Stimulated activated naive CD4-positive, alpha-beta T cell (primary cell): ENCODE measurements at places on chromosomes 2 and 18.

GRCh38 chr2:223501641-223502040 lies 100.5 kb downstream of the SCG2 start:
- no peak for DNase-seq

GRCh38 chr2:241739651-241740050 lies 5.2 kb downstream of the D2HGDH start:
- no peak for DNase-seq

GRCh38 chr2:47272031-47272864 lies 117.1 kb upstream of the STPG4 start:
- DNase-seq = peak; percentile 48

DNA sequence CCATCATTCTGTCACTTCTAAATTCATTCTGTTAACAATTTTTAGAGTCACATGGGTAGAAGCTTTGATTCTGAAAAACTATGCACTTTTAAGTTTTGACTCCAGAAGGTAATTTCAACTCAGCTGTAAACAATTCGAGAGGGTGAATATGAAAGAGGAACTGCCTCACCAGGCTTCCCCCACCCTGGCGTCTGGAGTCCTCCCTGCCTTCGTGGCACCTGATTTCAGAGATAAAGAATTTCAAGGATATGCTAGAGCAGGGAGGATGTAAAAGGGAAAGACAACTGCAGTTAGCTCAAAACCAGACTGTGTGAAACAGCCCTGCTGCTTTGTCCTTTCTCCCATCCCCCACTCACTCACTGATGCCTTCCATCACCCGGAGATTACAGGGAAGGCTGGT lies 40.7 kb downstream of the ONECUT2 start:
- DNase-seq = no peak

DNA sequence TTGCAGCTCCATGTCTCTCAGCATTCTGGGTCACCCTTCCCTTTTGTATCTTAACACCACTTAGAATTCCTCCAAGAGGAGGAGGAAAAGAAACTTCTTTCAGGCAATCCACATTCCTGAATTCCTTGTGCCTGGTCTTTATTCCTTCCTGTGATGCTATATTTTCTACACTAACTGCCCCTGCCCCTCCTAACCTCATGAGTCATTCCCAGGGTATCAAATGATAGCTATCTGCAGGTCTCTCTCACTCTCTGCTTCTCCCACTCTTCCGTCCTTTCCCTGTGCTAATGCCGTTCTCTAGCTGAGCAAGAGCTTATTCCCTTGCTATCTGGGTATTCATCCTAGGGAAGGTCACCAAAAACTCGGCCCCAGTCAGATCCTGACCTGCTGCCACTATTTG lies 395.0 kb upstream of the TCF4 start:
- DNase-seq = no peak

GRCh38 chr2:138600732-138601457 lies 99.3 kb downstream of the SPOPL start:
- no peak for DNase-seq

- DNase-seq = no peak
Measured at GRCh38 chr2:165313509-165313908, 74.3 kb downstream of the SCN2A start.

DNA sequence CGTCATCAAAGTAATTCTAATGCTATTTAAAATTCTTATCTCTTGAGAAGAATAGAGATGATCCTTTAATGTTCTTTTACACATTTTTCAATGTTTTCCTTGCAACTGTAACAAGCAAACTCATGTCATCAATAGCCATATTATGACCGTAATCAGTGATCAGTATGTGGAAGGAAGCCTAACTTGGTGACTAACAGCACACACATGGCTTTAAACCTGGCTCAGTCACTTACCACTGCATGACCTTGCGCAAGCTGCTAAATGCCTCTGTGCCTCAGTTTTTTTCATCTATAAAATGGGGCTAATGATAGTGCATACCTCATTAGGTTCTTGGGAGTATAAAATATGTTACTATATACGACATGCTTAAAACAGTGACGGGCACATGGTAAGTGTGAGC lies 149.7 kb downstream of the BCL2 start:
- DNase-seq = no peak
